Central memory CD4-positive, alpha-beta T cell (primary cell): ENCODE measurements at places on chromosomes 2 and 18.

DNA sequence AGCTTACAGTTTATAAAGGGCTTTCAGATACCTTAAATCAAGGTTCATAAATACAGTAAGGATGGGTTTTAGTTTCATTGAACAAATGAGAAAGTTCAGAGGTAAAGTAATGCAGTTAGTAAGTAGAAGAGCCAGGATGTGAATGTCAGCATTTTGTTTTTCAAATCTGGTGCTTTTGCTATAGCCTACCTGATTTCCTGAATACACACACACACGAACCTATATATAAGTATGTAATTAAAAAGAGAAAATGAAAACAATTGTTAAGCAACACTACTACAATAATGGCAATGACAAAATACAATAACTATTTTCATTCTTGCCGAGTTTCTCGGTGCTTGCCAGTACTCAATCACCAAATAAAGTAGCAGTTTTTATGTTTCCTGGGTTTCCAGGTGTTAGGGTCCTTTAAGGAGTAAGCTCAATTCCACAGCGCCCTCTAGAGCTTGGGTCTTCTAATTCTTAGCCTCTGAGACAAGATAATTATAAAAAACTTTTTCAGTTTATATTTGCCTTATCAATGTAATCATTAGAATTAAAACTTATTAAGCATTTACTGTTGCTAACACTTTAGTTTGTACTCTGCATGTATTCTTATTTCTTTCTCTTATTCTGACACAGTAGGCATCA, 512.9 kb upstream of the ACVR2A start:
- peak; percentile 44 for DNase-seq

DNA sequence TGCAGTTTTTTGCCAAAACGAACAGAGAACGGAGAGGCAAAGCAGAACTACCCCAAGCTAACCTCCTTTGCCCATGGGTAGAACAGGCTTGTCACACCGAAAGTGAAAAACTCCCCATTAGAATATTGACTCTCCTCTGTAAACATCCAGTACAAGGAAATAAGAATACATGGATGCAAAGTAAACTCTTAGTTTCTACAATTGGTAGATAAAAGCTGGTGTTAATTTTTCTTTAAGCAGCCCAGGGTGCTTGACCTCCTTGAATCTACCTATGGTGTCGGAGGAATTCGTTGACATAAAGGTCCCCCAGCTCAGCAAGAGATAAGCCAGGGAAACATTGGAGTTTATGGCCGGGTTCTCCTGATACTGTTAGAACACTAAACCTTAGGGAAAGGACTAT, 48.4 kb upstream of the DSG1 start:
- no peak for DNase-seq

DNA sequence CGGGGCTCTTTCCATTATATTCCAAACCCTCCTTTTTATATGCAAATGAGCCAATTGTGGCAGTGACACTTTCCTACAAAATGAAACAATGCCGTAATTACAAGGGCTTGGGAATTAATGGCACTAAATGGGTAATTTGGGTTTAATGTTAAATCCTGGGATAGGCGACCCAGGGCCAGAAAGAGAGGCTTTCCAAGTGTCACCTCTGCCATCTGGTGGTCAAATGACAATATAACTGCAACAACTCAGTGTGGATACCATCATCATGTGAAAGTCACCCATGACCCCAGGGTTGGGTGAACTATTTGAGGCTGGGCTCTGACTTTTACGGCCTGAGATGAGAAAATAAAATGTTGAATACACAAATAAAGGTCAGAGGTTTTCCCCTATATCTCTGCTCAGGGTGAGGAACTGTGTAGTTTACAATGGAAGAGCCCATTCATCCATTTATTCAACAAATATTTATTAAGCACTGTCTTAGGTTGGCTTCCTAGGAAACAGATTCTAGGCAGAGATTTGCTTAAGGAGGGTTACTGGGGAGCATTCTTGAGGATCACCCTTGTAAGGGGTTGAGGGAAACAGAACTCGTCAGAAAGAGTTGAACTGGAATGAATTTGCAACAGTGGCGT, 13.6 kb upstream of the THADA start:
- DNase-seq: peak; percentile 41

DNA sequence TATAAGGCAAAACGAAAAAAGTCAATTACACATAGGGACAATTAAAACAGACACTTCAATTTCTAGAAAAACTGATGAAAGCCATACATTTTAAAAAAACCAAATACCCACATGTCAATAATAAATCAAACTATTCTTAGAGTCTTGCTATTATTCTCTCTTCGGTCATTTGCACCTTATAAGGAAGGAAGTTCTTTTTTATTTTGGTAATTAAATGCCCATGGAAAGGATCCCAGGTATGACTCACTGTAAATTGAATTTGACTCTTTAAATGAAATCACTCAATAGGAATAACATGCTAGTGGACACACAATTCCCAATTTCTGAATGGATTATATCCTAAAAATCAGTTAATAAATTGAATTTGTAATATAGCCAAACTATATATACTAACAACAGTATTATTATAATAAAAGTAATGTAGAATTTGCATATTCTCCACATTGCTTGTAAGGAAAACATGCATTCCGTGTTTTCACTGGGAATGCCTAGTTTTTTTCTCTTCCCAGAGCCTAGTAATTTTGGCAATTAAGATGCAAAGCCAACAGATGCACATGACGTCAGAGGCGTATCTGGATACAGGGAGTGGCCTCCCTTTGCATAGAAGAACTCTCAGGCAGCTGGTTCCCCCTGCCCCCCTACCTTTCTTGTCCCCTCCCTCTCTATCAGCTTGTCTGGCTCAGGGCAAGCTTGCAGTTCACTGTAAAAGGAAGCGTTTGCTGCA, 153.5 kb upstream of the PGAP1 start:
- DNase-seq: no peak

DNA sequence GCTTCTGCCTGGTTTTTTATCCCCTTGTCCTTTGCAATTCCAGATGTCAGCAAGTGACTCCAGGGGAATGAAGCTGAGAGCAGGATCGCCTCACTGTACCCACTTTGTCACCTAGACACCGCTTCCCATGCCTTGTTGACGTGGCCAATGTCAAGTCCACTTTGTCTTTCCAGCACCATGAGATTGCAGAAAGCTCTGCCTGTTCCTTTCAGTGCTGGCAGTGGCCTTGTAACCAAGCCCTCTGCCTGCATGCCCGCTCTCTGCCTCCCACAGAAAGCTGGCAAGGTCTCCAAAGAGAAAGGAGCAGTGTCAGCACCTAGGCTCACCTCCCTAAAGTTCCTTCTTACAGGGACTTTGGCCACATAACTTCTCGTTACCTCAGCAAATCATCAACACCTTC, 282.2 kb upstream of the ST6GAL2 start:
- no peak for DNase-seq

DNA sequence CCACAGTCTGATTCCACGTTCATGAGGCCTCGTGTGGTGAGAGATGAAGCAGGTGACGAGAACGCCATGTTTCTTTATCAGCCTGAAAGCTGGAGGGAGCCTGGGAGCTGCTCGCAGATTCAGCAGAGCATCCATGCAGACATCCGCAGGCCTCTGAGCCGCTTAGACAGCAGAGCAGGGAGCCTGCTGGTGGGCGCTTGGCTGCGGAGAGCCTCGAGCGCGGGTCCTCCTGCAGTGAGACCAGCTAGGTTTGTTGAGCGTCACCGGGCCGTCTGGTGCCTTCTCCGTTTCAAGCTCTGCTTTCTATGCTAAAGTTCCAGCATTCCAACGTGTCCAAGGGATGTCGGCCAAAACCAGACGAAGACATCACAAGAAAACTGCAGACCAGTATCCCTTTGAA, 27.6 kb downstream of the CTDP1 start:
- no peak for DNase-seq

DNA sequence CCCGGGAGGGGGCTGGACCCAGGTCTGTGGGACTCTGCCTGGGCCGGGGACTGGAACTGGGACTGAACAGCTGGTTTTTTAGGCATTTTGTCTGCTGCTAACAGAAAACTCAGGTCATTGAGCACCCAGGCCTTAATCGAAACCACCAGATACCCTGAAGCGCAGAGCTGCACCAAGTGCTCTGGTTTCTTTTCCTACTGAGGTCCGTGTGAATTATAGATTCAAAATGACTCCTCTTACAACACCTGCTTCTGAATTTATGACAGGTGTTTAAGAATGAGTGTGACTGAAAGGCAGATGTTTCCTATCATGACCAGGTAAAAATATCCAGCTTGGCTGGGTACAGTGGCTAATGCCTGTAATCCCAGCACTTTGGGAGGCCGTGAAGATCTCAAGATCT, 47.8 kb downstream of the TRAPPC12 start:
- DNase-seq: no peak

GRCh38 chr2:1910592-1911246, 166.4 kb upstream of the PXDN start:
- DNase-seq: no peak

DNA sequence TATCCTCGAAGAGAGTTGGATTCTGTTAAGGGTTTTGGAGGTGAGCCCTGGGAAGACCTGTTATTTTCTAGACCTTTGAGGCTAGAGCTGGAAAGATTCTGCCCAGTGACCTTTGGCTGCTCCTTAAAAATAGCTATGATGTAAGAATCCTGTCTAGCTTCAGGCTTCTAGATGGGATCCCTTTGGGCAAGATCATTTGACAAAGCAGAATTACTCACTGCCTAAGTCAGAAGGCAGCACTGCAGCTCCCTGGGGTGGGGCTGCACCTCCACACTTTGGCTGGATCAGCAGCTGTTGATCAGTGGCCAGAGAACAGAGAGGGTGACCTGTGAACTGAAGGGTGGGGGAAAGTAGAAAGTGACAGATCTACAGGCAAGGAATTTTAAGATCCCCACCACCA, 103.8 kb downstream of the ASAP2 start:
- no peak for DNase-seq

- no peak for DNase-seq
Measured at GRCh38 chr2:128250229-128251025, 68.2 kb downstream of the HS6ST1 start.

DNA sequence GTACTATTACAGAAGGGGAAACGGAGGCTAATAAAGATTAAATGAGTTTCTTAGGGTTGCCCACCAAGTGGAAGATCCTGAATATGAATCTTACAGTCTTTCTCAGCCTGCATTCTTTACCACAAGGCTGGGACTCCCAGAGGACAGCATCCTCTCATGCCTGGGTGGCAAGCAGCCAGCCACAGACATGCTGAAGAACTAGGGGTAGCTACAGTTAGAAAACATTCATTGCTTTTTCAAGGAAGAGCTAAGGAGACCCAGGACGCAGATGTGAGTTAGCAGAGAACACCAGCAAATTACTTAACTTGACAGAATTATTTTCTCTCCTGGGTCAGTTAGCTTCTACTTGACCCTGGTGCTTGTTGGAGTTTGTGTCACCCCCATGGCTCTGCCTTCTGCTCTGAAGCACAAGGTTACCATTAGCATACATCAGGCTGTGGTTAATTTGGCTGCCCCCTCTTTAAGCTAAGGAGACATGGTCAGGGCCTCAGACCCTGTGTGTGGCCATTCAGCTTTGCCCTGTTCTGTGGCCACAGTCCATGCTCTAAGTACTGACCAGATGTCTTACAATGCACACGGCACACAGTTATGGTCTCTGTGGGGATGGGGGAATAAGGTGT, 132.3 kb upstream of the TNP1 start:
- DNase-seq: no peak

- no peak for DNase-seq
Measured at GRCh38 chr2:74425523-74425922, 4.0 kb downstream of the WDR54 start.

- no peak for DNase-seq
Measured at GRCh38 chr18:13036622-13037320, 45.6 kb downstream of the CEP192 start.

DNA sequence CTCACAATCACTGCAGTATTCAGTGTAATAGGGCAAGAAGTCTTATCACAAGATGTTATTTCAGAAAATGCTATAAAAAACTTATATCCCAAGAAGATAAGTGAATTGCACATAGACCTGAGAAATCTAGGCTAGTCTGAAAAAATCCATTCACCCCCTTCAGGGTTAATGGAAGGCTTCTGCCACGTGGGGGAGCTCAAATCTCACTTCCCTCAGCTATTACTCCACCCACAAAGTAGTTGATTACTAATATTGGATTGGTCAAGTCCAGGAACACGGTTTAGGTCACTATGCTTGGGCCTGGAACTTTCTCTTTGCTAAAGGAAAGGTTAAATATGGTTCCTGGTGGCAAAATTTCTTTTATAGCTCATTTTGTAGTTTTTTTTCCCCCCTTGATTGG, 51.2 kb upstream of the ADAM23 start:
- DNase-seq: no peak

GRCh38 chr2:84849271-84849952, 31.5 kb downstream of the TRABD2A start:
- DNase-seq: peak; percentile 53

GRCh38 chr18:27185025-27185763, at the start of gene CHST9:
CHST9 (minus strand) TSS chr18:27185308; CDS start chr18:27142809, 42,499 bp downstream.
- DNase-seq: no peak

DNA sequence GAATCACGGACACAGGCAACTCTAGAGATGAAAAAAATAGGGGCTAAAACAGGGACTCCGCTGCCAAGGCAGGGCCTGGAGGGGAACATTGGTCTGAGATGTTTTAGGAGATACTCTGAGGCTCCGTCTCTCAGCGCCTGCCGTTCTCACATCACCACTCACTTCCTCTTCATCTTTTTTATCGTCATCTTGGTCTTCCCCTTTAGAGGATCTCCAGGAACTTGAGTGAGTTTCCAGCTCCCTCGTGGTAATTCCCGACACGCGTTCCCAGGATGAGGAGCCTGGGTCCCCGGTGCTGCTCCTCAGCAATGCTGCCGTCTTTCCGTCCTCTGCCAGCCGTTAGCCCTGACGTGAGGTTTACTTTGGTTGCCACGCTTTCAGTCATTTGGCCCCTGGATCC, 16.1 kb downstream of the MLPH start:
- no peak for DNase-seq

DNA sequence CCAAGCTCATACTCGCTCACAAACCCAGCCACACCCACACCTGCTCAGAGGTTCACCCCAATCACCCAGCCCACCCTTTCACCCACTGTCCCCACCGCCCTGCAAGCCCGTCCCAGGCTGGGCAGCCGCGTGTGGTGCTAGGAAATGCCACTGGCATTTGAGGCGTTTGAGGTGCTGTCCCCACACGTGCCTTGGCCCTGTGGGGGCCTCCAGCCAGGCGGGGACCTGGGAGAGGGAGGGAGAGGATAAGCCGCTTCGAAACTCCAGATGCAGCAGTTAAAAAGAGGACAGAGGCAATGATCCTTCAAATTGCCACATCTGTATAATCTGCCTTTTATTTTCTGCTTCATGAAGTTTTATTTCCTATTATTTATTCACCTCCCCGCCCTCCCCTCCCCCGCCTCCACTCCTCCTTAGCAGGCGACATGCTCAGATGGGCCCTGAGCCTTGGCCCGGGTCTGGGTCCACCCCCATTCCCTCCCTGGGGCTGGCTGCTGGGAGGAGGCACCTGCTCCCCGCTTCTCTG, 35.9 kb downstream of the PSD4 start:
- DNase-seq: no peak
